NCI-H1694 (cell line): ENCODE measurements at places on chromosomes 7 and 10.

GRCh38 chr7:74420006-74420405 lies 33.7 kb upstream of the GTF2IRD1 start:
- no peak for DNase-seq

GRCh38 chr10:25766687-25767221 lies 167.3 kb upstream of the MYO3A start:
- DNase-seq: no peak

- no peak for DNase-seq
Observed at GRCh38 chr10:119177708-119178371, 772 bp downstream of the PRDX3 start.

- DNase-seq: no peak
Observed at GRCh38 chr7:95404316-95404865, 8.2 kb upstream of the PON3 start.

GRCh38 chr10:104340641-104341040 lies 2.4 kb upstream of the ITPRIP start:
- DNase-seq: no peak

GRCh38 chr10:26430641-26431163 lies 7.4 kb upstream of the APBB1IP start:
- no peak for DNase-seq

GRCh38 chr10:130743751-130744271 lies 567.7 kb downstream of the TCERG1L start:
- no peak for DNase-seq

DNA sequence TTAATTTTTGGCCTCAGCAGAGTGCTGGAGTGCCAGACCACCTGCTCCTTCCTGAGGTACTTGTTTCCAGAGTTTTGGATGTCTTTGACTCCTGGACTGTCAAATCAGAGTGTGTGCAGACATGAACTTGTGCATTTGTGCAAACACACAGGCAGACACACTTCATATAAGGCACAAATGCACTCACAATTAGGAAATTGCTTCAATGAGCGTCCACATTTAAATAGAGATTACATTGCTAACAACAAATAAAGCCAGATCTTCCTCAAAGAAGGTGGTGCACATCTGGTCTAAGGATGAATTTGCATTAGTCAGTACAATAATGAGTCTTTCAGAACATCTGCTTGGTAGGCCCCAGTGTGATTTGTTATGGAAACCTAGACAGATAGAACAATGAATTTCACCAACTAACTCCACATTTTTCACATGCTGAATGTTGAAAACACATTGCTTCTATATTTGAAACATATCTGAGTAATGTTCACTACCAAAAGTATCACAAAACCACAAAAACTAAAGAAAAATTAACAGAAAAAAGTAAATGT lies 266.7 kb upstream of the INHBA start:
- DNase-seq: no peak
